GM12878 (cell line): ENCODE measurements at places on chromosomes 12 and 14. TPM values are rescaled to one million over a fixed set of nuclear protein-coding genes. Genes with fewer than 3 reads are reported as not detected.

DNA sequence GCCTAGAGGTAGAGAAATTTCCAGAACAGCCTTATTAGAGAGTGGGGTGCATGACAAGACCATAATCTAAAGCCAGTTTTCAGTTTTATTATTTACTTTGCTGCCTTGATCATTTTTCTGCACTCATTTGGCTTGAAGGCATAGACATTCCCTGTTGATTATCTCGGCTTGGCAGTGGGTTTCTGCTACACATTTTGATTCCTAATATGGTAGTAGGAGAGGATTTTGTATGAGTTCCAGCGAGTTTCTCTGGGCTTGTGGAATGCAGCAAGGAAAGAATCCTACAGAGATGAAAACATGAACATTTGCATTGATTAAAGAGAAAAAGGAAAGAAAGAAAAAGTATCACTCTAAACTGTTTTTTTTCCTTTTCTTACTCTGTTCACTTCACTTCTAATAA is 281.2 kb downstream of the PAWR start:
- DNase-seq = no peak

DNA sequence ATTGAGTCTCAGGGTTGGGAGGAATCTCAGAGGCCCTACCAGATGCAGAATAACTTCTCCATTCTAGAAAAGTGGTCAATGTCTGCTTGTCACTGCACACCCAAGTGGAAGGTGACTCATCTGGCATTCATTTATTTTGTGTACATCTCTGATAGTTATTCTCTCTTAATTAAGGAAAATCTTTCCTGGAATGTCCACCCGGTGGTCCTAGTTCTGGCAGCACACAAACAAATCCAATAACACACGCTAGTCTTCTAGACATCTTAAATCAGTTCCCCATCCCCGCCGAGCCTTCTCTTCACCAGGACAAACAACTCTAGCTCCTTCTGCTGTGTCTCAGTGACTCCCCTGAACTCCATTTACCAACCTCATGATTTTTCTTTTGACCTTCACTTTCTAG is 50.0 kb upstream of the SCN8A start:
- DNase-seq = no peak

ASCL1 gene
- total RNA-seq = 20.2 and 21.4 TPM in 2 replicates

DNA sequence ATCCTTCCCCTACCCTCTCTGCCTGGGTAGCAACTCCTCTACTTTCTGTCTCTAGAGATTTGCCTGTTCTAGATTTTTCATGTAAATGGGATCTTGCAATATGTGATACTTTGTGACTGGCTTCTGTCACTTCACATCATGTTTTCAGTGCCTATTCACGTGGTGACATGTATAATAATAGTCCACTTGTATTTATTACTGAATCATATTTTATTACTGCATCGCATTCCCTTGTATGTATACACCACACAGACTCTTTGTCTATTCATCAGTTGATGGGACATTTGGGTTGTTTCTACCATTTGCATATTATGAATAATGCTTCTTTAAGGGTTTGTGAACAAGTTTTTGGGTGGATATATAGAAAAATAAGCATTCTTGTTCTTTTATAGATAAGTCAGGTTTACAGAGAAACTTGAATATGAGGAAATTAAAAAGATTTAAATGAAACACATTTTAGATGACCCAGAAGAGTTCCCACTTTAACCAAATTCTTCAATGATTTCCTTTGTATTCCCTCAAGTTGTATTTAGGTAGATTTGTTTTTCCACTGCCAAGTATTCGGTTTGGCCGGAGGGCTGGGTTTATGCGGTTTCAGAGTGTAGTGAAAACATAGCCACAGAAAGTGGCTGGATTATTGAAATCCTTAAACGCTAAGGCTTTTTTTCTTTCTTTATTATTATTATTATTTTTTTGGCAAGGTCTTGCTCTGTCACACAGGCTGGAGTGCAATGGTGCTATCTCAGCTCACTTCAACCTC is 178.7 kb upstream of the TMTC1 start:
- DNase-seq = no peak

SLC39A9 gene
- total RNA-seq = 55.8 and 58.7 TPM in 2 replicates

DNA sequence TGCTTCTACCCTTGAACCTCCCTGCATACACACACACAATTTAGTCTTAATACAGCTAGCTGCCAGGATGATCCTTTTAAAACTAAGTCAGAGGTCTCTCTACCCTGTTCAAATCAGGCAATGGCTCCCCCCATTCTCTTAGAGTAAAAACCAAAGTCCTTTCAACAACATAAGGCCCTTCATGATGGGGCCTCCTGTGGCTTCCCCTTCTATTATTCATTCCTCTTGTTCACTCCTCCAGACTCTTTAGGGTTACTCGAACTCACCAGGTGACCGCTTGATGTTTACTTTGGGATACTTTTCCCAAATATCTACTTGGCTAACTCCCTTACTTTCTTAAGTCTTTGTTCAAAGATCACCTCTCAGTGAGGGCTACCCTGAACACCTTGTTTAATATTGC is 30.4 kb downstream of the DENND5B start:
- DNase-seq = no peak

DNA sequence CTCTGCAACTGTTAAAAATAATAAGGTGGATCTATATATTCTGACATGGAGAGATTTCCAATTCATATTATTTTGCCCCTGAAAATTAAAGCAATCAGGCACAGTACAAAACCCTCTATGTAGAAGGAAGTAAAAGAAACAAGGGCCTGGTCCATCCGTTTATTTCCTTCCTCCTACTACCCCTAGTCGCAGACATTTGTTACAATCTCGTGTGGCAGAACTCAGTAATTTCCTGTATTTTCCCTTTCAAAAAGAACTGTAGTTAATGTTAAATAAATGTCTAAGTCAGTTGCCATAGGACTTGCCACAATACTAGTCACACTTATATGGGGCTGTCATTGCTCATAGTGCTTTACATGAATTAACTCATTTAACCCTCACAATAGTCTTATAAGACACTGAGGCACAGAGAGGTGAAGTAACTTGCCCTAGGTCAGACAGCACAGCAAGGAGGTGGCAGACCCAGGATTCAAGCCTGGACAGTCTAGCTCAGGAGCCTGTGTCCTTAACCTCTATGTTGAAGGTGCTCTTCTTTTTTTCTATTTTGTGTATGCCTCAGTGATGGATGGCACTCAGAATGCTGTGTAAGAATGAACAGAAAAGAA is 24.2 kb downstream of the NINJ2 start:
- no peak for DNase-seq

ZFHX2 gene
- 1.8 and 2.2 TPM in 2 replicates for total RNA-seq

DNA sequence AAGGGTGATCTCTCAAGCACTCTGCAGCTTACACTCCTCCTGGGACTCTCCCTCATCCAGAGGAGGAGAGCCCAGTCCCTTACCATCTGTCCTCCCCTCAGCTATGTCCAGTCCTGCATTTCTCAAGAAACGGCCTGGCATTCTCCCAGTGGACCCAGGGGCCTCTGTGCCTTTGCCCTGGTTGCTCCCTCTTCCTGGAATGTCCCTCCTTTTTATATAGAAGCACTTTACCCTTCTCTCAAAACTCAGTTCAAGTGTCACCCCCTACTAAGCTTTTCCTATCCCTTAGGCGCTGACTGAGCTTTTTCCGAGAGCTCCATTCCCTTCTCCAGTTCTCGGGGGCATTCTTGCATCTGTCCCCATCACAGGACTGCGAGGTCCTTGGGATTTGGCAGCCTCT is 8.9 kb upstream of the GLRX5 start:
- DNase-seq = no peak

PARP11 gene
- total RNA-seq = 6.8 and 8.7 TPM in 2 replicates

- DNase-seq = no peak
These were observed 64.7 kb downstream of the IFNG start for GRCh38 chr12:68094645-68095395.

UNC79 gene
- 0.15 and 0.16 TPM in 2 replicates for total RNA-seq
